Temporal lobe (tissue), 4 donors: ENCODE measurements at places on chromosomes 13 and 19. TPM values are rescaled to one million over a fixed set of nuclear protein-coding genes. Genes with fewer than 3 reads are reported as not detected.

PCDH20 gene
- 7.6 TPM for total RNA-seq

PRMT1 gene
- total RNA-seq = 160 TPM

MEX3D gene
- total RNA-seq = 31.2 TPM

GNG8 gene
- not detected for total RNA-seq

SLITRK6 gene
- 0.74 TPM for total RNA-seq

ACTMAP gene
- total RNA-seq = 0.74 TPM

BST2 gene
- 2.0 TPM for total RNA-seq

OR10H1 gene
- total RNA-seq = not detected

CABP5 gene
- not detected for total RNA-seq
